ENCODE measurements at places on chromosomes 16 and 17. TPM values are rescaled to one million over a fixed set of nuclear protein-coding genes. Genes with fewer than 3 reads are reported as not detected.

Gene ACAP1
- total RNA-seq: 5.5 TPM

Gene RAI1
- 46.2 TPM for total RNA-seq

Gene CCL18
- total RNA-seq: not detected

GRCh38 chr17:42472709-42473521 lies 14.2 kb downstream of the ATP6V0A1 start:
- no peak for DNase-seq
- H3K27me3 ChIP-seq: peaks cover 1% of the 10 kb centered on the region
- peaks cover 51% of the 10 kb centered on the region for H3K36me3 ChIP-seq
- no peaks in the 10 kb centered on the region for H3K4me1 ChIP-seq
- peak overlapping the region; percentile 61 for H3K27ac ChIP-seq
- peak overlapping the region; percentile 4 for H3K4me3 ChIP-seq

DNA sequence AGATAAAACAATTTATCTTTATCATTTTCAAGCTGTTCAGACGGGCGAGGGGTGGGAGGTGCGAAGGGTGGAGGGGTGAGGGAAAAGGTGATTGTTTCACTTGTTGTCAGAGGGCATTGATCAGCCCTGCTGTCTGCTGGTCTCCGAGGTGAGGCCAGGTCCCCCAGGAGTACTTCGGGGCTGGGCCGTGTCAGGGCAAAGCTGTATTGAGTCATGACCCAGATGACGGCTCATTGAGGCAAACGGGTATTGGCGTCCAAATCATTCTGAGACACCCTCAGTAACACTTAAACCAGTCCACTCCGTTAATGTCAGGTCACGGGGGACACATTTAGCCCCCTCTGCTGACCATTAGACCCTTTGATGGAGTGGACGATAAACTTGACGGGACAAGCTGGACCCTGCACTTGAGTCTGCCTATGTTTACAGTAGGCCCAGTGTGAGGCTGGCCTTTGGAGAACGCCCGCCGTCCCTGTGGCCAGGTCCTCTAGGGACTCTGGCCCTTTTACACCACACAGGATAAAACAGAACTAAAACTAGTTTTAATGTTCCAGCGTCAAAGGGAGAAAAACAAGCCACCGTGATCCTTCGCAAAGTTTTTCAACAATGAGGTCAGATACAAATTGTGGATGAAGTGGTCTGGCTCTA lies 502.2 kb upstream of the ZFHX3 start:
- H3K27me3 ChIP-seq: no peaks in the 10 kb centered on the region
- no peak overlapping the region for H3K27ac ChIP-seq
- no peak for DNase-seq

GRCh38 chr16:84617041-84617790 lies 662 bp downstream of the COTL1 start:
- H3K4me3 ChIP-seq: peak overlapping the region; percentile 93
- DNase-seq: no peak
- peak overlapping the region; percentile 72 for H3K27ac ChIP-seq

DNA sequence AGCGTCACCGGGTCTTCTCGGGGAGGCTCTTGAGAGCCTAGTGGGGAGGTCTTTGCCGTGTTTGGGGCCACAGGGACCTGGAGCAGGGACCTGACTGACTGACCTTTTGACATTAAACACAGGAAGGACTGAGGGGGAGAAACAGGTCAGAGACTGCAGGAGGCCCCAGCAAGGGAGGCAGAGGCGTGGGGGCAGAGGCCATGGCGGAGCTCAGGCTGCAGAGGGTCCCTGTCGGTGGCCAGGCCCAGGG lies 41.6 kb upstream of the GSE1 start:
- H3K4me3 ChIP-seq: no peak overlapping the region
- no peaks in the 10 kb centered on the region for H3K36me3 ChIP-seq
- H3K27me3 ChIP-seq: peaks cover 15% of the 10 kb centered on the region

Gene TBC1D3K
- total RNA-seq: not detected

GRCh38 chr16:67833415-67834241 lies 8.5 kb upstream of the THAP11 start:
- H3K27ac ChIP-seq: peak overlapping the region; percentile 57
- H3K4me1 ChIP-seq: peaks cover 18% of the 10 kb centered on the region
- H3K27me3 ChIP-seq: peaks cover 10% of the 10 kb centered on the region
- H3K36me3 ChIP-seq: peaks cover 14% of the 10 kb centered on the region
- H3K4me3 ChIP-seq: peak overlapping the region; percentile 90
- DNase-seq: peak; percentile 93

DNA sequence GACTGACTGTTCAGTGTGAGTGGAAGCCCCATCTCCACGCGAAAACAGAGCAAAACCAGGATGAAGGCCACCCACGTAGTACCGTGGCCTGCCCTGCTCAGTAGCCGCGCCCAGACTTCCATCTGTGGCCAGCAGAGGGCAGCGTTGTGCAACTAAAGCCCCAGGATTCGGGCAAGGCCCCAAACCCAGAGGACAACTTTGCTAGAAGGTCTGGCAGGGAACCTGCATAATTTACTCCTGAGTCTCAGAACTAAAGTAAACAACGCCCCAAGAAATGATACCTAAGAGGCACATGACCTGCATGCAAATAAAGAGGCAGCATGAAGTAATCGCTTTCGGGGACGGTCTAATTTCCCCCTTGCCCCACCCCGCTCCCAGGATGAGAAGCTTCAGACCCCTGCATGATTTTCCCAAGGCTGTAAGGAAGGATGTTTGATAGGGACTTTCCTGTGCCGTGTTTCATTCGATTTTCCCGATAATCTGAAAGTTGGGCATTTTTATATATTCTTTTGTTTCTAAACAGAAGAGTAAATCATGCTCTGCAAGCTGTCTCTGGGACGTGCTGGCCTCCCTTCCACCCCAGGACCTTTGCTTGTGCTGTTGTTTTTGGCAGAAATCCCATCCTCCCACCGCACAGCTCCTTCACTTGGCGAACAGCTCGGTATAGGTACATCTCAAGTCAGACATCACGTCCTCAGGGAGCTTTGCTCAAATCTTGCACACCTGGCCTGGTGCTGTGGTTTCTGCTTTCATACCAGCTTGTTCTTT lies 18.6 kb downstream of the HSBP1 start:
- no peaks in the 10 kb centered on the region for H3K36me3 ChIP-seq
- peak; percentile 85 for DNase-seq
- no peak overlapping the region for H3K27ac ChIP-seq
- peaks cover 12% of the 10 kb centered on the region for H3K4me1 ChIP-seq

DNA sequence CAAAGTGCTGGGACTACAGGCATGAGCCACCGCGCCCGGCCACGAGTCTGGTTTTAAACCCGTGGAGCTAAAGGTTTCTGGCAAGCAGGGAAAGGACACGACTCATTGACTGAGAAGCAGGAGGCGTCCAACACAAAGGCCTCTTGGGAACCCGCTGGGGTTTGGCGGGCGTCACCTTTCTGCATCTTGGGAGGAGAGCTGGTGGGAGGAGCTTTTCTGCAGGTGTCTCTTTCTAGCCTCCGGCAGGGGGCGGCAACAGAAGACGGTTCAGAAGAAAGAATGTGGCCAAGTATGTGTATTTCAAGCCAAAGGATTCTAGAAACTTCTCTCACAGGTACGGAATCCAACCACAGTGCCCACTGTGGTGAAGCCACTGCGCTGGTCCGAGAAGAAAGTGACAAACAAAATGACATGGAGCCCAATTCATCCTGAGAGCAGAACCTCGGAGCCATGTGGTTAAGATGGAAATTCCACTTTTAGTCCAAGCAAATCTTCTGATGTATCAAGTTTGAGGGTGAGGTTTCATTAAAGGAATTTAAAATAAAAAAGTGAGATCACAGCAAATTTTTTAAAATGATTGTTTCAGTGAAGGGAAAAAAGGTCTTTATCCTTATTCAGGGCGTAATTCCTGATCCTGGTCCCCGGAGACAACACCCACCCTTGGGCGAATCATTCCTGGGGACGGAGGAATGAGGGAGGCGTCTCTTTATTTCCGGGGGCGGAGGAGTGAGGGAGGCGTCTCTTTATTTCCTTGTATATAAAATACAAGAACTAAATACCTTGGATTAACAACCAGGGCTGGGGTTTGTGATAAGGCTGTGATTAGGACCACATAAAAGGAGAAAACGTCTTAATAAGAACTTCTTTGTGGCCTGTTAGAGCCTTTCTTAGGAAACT lies 97.6 kb downstream of the MRM3 start:
- peaks cover 5% of the 10 kb centered on the region for H3K36me3 ChIP-seq
- peak; percentile 60 for DNase-seq
- no peak overlapping the region for H3K4me3 ChIP-seq

DNA sequence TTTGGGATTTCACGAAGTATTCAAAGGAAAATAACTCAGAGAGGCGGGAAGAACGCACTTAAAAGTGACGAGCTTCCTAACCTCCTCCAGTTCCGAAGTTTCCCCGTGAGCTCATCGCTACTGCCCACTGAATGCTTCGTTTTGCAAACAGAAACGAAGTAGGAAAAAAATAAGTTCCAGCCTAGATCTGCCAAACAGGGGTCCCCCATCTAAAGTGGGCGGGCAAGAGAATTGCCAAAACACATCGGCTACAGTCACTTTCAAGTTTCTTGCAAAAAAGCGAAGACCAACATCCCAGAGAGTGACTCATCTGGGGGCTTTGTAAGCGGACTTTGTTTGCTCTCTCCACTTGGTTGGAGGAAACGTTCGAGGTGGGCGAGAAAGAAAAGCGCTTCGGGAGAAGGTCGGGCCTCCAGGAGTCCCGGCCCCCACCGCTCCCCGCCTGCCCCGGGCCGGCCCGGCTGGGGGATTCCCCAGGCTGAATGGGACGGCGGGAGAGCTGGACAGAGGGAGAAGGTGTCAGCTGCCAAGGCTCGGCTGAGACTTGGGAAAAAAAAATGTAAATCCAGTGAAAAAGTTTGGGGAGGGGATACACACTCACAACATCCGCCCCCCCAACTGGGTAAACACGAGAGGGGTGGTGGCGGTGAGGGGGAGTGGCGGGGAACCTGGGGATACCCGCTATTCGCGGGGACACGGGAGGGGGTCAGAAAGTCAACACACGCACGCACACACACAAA lies 1.0 kb downstream of the VEZF1 start:
- H3K36me3 ChIP-seq: peaks cover 9% of the 10 kb centered on the region
- peak; percentile 47 for DNase-seq
- peaks cover 10% of the 10 kb centered on the region for H3K27me3 ChIP-seq
- peaks cover 38% of the 10 kb centered on the region for H3K4me1 ChIP-seq
- H3K27ac ChIP-seq: peak overlapping the region; percentile 97

DNA sequence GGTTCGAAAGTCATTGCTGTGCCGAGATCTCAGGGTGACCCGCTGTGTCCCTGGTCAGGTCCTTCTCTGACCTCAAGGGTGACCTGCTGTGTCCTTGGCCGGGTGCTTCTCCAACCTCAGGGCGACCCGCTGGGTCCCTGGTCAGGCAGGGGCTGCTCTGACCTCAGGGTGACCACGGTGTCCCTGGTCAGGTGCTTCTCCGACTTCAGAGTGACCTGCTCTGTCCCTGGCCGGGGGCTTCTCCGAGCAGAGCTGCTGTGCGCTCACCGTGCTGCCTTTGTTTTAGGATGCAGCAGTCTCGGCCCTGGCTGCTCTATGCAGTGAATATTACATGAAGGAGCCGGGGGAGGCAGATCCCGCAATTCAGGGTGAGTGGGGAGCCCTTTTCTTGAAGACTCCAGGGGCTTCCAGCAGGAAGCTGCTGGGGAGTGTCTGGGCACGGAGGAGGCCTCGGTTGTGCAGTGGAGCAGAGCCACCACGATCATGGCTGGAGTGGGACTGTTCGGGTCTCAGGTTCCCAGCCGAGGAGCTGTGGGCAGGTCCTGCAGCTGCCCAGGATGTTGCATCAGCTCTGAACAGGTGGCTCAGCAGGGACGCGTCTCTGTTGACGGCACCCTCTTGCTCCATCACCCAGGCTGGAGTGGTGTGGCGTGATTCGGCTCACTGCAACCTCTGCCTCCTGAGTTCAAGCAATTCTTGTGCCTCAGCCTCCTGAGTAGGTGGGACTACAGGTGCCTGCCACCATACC lies 83.7 kb upstream of the ZNF750 start:
- H3K27ac ChIP-seq: no peak overlapping the region
- H3K4me1 ChIP-seq: no peaks in the 10 kb centered on the region
- H3K27me3 ChIP-seq: peaks cover 12% of the 10 kb centered on the region
- peak overlapping the region; percentile 70 for H3K4me3 ChIP-seq
- DNase-seq: no peak
- H3K36me3 ChIP-seq: peaks cover 26% of the 10 kb centered on the region

Gene NPIPA2
- 9.0 TPM for total RNA-seq

- peak overlapping the region; percentile 65 for H3K27ac ChIP-seq
- no peak for DNase-seq
- peak overlapping the region; percentile 62 for H3K4me3 ChIP-seq
- H3K36me3 ChIP-seq: peaks cover 4% of the 10 kb centered on the region
- peaks cover 67% of the 10 kb centered on the region for H3K4me1 ChIP-seq
Measured at GRCh38 chr16:85171759-85172454, 59.6 kb upstream of the CIBAR2 start.

Gene SOST
- 29.6 TPM for total RNA-seq

Gene TLCD3B
- 1.4 TPM for total RNA-seq

GRCh38 chr17:2449486-2449885 lies 48.6 kb upstream of the MNT start:
- H3K4me3 ChIP-seq: no peak overlapping the region
- H3K27ac ChIP-seq: no peak overlapping the region

- H3K27me3 ChIP-seq: no peaks in the 10 kb centered on the region
- no peak overlapping the region for H3K4me3 ChIP-seq
- H3K36me3 ChIP-seq: peaks cover 13% of the 10 kb centered on the region
- H3K27ac ChIP-seq: no peak overlapping the region
Measured at GRCh38 chr17:31593806-31594205, 202.3 kb downstream of the RAB11FIP4 start.

- DNase-seq: no peak
- H3K36me3 ChIP-seq: no peaks in the 10 kb centered on the region
- peaks cover 52% of the 10 kb centered on the region for H3K4me1 ChIP-seq
- H3K27ac ChIP-seq: peak overlapping the region; percentile 1
Measured at GRCh38 chr17:46110219-46110618, 83.0 kb downstream of the KANSL1 start.

DNA sequence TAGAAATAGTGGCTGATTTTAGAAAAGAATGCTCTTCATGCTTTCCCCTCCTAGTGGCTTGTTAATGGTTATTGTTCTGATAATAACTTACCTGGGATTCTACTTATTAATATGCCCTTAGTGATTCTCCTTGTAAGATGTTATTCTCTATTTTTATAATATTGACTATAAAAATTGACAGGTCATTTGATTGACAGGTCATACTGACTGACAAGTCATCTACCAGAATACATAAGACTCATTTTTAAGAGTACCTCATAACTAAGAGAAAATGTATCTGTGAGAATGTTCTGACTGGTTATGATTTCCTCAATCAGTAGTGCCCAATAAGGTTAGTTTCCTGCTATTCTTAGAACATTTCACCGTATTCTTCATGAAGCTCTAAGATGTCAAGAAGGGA lies 8.6 kb upstream of the COX10 start:
- no peak overlapping the region for H3K4me3 ChIP-seq
- H3K27ac ChIP-seq: no peak overlapping the region
- no peak for DNase-seq
- H3K4me1 ChIP-seq: peaks cover 8% of the 10 kb centered on the region

Gene PIGQ
- 38.4 TPM for total RNA-seq

Gene MRC2
- total RNA-seq: 120 TPM

DNA sequence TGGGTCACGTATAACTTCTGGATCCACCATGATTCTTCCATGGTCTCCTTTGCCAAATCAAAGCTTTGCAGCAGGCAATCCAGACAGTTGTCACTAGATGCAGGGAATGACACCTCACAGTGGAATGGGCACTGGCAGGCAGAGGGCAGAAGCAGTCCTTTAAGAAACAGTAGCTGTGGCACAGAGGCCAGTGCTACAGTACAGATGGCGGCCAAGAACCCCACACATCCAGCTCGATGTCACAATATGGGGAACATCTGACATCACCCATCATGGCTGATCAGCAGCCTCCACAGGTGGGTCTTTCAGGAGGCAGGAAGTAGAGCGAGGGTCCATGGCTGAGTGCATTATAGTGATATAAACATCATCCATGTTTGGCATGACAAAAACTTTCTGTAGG lies 18.8 kb upstream of the ERN1 start:
- H3K4me1 ChIP-seq: peaks cover 10% of the 10 kb centered on the region
- no peak for DNase-seq
- no peak overlapping the region for H3K4me3 ChIP-seq
- H3K36me3 ChIP-seq: peaks cover 7% of the 10 kb centered on the region
- H3K27me3 ChIP-seq: peaks cover 3% of the 10 kb centered on the region
- H3K27ac ChIP-seq: peak overlapping the region; percentile 42
